SIG-M5 (cell line): ENCODE measurements at places on chromosomes 13 and 19.

DNA sequence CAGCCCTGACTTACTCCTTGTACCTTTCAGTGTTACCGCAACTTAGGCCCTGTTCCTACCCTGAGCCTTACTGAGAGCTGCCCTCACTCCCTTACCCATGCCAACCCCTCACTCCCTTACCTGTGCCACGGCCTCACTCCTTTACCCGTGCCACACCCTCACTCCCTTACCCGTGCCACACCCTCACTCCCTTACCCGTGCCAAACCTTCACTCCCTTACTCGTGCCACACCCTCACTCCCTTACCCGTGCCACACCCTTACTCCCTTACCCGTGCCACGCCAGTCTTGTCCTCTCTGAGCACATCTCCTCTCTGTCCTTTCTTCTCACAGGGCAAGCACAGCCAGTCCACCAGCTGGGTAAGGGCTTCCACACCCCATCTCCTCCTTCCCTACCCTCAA lies 20.3 kb downstream of the AXL start:
- DNase-seq: no peak

- DNase-seq: no peak
These were observed 2.8 kb downstream of the RSPH6A start for GRCh38 chr19:45812297-45812696.

DNA sequence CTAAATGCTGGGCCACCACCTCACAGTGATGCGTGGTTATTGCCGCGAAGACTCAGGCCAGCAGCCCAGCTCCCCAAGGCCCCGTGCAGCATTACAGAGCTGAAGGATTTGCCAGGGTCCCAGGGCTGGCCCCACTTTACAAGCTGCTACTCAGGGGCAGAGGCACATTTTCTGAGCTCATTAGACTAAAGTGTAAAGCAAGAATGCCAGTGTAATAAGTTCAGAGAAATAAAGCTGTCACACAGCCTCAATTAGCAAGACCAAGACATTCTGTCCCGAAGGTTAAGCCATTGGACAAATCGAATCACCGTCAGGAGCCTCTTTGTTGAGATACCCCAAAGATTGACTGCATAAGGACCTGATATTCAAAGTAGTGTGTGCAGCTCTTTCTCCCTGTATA lies 428.4 kb downstream of the EFNB2 start:
- DNase-seq: no peak

- DNase-seq: no peak
These were observed 50.7 kb downstream of the CDADC1 start for GRCh38 chr13:49298416-49298815.

DNA sequence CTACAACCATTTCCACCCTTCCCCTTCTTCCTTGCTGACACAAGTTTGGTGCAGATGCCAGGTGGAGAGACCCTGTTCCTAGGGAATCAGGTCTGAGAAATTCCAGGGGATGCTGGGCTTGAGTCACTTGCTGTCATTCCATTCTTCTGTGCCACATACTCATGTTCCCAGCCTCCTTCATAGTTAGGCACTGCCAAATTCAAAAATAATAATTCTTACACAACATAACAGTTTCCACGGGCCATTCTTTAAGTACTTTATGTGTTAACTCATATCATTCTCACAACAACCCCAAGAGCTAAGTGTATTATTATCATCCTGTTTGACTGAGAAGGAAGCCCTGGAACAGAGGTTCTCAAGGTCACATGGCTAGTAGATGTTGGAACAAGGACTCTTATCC lies 27.1 kb upstream of the POMP start:
- DNase-seq: no peak

GRCh38 chr13:100438059-100438788 lies 150.4 kb downstream of the GGACT start:
- DNase-seq: no peak

GRCh38 chr13:41075034-41075433 lies 13.7 kb downstream of the WBP4 start:
- no peak for DNase-seq

GRCh38 chr19:12749938-12750521 lies 1.6 kb upstream of the BEST2 start:
- DNase-seq: no peak

GRCh38 chr13:23969647-23970046 lies 72.3 kb upstream of the C1QTNF9B start:
- DNase-seq: no peak

DNA sequence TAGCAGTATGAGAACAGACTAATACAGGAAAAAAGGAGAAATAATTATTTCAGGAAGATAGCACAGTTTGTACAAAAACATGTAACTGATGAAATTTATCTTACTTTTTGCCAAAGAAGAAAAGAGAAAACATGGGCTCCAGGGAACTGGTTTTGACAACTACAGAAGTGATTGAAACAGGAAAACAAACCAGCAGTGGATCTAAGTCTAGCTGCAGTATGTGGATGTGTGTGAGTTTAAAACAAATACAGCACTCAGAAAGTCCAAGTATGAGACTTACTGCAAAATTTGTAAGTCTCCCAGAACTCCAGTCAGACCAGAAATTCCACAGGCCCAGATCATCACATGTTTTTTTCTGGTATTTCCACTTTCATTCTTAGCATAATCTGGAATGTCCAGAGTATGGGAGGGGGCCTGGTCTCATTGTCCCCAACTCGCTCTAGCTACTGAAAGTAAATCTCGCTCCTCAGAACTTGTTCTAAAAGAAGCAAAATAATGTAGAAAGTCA lies 259.5 kb downstream of the NHLRC3 start:
- no peak for DNase-seq

- no peak for DNase-seq
These were observed 58.3 kb downstream of the MBNL2 start for GRCh38 chr13:97280478-97280877.

DNA sequence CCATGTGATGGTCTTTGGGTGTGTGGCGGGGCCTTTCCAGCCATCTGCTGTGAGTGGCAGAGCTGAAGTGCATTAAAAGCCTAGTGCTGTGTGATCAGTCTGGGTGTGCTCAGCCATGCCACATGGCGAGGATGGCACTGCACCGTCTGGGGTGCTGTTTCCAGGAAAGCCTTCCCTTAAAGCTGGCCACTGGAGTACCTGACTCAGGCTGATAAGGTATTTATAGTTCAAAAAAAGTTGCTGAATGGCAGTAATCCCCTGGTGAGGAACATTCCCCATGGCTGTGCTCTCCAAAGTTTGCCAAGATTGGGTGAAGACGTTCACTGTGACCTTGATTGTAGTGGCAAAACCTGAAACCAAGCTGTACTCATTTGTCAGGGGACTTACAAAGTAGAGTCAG lies 6.0 kb downstream of the GPI start:
- DNase-seq: no peak

GRCh38 chr13:30510811-30511371 lies 45.2 kb upstream of the HMGB1 start:
- no peak for DNase-seq

DNA sequence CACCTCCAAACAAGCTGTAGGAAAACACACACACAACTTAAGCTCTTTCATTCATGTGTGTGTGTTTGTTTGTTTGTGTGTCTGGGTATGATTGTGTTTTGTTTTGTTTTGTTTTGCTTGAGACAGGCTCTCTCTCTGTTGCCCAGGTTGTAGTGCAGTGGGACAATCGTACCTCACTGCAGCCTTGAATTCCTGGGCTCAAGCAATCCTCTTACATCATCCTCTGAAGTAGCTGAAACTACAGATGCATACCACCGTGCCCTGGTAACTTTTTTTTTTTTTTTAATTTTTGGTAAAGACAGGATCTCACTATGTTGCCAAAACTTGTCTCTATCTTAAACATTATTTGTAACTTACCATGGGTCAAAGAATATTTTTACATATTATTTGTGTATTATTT lies 431.7 kb downstream of the SLITRK1 start:
- DNase-seq: no peak

GRCh38 chr13:84903391-84903790 lies 895.8 kb downstream of the SLITRK6 start:
- no peak for DNase-seq

GRCh38 chr13:113448545-113448884 lies 4.8 kb downstream of the ADPRHL1 start:
- no peak for DNase-seq

GRCh38 chr19:18251587-18252369 lies 22.5 kb downstream of the IQCN start:
- DNase-seq: no peak

GRCh38 chr13:84870190-84870589 lies 929.0 kb downstream of the SLITRK6 start:
- no peak for DNase-seq

DNA sequence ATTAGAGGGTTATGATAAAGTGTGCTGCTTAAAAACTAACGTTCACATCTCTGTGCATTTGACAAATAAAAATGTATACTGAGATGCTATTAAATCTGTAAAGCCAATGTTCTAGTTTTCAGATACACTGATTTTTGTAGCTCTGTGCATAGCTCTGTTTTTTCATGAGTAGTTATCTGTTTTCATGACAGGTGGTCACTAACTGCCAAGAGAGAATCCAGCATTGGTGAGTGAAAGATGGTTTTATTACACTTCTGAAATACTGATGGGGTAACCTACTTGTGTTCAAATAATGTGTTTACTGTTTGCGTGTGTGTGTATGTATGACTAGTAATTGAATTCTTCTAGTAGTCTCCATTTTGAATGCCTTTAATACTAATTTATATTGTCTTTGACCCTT lies 29.0 kb downstream of the URI1 start:
- DNase-seq: no peak

DNA sequence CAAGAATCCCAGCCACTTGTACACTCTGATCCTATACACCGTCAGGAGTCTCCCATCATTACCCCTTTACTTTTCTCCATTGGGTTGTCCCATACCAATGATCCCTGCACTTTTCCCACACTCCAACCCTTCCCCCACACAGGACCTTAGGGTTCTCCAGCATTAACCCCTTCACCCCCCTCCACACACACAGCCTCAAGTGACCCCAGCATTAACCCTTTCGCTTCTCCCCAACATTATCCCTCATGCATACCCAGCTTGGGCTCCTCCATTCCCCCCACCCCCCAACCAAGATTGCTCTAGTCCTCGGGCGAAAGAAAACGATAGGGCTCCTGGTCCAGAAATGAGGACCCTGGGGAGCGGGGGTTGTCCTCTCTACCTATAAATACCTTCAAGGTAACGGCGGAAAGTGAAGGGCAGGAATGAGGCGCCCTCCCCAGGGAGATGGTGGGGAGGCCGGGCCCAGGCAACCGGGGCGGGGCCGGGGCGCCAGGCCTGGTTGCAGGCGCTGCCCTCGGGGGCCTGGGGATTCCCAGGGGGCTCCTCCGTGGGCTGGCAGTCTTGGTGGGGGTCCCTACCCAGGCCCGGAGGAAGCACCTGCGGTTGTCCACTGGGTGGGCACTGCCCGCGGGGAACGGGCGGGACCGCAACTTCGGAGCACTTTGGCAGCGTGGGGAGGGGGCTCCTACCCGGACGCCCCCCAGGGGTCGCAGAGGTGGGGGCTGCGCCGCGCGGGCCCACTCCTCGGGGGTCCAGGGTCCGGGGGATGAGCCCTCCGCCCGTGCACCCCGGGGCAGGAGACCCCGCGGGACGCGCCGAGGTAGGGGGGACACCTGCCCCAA lies 757 bp downstream of the WIZ start:
- no peak for DNase-seq

GRCh38 chr13:59061621-59062020 lies 1102.1 kb downstream of the DIAPH3 start:
- DNase-seq: no peak

GRCh38 chr13:62997038-62997599 lies 1581.5 kb upstream of the PCDH20 start:
- DNase-seq: no peak

- no peak for DNase-seq
These were observed 74.7 kb upstream of the TRPC4 start for GRCh38 chr13:37944081-37944868.

DNA sequence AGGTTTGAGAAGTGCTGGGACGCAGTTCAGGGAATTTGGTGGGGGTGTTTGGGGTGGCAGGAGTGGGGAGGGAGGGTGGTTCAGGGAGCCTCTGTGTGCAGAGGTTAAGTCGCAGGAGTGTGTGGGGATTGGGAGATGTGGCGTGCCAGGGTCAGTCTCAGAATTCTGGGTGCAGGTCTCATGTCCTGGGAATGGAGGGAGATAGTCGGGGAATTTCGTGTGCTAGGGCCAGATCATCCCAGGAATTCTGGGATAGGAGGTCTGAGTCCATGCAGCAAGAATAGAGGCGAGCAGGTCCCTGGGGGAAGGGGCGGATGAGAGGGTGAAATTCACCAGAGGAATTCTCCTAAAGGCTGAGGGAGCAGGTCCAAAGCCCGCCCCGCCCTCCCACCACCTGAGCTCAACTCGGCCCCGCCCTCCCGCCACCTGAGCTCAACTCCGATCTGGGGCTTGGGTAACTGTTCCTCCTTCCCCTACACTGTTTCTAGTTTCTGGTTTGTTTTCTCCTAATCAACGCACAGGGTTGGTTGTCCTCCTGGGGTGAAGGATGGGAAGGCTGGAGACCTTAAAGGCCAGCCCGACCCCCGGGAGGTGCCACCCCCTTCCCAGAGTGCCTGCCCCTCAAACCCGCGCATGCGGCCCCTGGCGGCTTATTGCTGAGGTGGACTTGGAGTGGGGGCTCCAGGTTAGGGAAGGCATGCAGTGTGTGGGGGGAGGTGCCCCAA lies 15.2 kb downstream of the KCNC3 start:
- no peak for DNase-seq

GRCh38 chr13:73754727-73755292 lies 379.4 kb downstream of the KLF12 start:
- DNase-seq: no peak

- DNase-seq: no peak
These were observed 9.6 kb downstream of the ZNF431 start for GRCh38 chr19:21151460-21151859.

DNA sequence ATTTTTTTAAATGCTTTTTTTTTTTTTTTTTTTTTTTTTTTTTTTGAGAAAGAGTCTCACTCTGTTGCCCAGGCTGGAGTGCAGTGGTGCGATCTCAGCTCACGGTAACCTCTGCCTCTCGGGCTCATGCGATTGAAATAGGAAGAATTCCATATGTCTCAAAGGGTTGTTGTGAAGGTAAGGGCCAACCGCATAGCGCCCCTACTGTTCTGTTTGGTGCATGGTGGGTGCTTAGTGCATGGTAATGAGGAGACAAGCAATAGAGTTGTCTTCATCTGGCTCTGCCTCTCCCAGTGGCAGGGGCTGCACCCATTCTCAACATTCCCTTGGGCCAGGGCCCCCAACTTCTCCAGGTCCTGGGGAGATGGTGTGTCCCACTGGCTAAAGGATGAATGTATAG lies 68.7 kb downstream of the RASL11A start:
- no peak for DNase-seq

GRCh38 chr13:25469169-25469525 lies 97.4 kb downstream of the ATP8A2 start:
- DNase-seq: no peak

GRCh38 chr13:110338441-110339101 lies 31.5 kb downstream of the COL4A2 start:
- DNase-seq: no peak

- no peak for DNase-seq
These were observed 251.6 kb upstream of the TSHZ3 start for GRCh38 chr19:31600731-31601295.

DNA sequence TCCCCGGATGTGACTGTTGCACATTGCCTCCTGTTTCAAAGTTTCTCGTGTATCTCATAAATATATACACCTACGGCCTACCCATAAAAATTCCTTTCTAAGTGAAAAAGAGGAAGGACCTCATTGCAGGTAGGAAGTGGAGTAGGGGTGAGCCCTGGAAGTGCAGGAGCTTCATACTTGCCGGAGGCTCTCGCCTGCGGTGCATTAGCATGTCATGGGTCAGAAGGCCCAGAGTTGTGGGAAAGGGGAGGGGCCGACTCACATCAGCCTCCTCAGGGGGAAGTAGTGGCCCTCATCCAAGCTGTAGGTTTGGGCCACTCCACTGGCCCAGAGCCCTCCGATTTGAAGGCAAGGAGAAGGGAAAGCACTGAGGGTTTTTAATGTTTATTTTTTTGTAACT lies 26.0 kb upstream of the IRS2 start:
- DNase-seq: no peak

- no peak for DNase-seq
These were observed 14.0 kb upstream of the PPP1R12C start for GRCh38 chr19:55131421-55131820.
